Activated T-helper 9 cell treated with anti-CD3 and anti-CD28 coated beads, Interleukin-2, amount 50 U/mL, for 16 hours (primary cell): ENCODE measurements at places on chromosomes 11 and 22.

DNA sequence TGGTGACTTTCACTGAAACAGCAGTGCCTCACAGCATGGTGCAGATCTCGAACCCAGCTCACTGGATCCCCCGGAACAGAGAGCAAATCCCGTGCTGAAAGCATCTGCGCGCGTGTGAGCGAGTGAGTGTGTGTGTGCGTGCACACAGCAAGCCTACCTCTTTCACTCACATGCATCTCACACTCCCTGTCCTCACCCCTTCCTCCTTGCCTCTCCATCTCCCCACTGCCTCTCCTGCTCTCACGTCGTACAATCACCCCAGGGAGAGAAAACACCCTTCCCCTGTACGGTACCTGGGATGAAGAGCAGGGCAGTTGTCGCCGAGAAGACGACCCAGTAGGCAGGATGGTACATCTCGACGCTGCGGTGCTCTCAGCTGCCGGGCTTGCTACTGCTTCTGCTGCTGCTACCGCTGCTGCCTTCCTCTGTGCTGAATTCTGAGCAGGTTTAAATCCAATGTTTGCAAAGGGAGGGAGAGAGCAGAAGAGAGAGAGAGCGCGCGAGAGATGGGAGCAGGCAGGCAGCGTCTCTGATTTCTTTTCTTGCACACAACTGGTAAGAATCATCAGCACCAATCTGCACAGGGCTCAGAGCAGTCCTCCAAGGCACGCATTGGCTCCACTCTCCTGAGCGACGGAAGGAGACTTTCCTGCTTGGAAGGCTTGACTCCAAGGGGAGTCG lies at the start of gene OPCML:
Gene OPCML (minus strand): TSS at position 531 of the 681 bp plus-strand sequence.
- DNase-seq, result no peak

- no peak for DNase-seq
Observed at GRCh38 chr22:35352214-35353111, 28.4 kb upstream of the HMOX1 start.

DNA sequence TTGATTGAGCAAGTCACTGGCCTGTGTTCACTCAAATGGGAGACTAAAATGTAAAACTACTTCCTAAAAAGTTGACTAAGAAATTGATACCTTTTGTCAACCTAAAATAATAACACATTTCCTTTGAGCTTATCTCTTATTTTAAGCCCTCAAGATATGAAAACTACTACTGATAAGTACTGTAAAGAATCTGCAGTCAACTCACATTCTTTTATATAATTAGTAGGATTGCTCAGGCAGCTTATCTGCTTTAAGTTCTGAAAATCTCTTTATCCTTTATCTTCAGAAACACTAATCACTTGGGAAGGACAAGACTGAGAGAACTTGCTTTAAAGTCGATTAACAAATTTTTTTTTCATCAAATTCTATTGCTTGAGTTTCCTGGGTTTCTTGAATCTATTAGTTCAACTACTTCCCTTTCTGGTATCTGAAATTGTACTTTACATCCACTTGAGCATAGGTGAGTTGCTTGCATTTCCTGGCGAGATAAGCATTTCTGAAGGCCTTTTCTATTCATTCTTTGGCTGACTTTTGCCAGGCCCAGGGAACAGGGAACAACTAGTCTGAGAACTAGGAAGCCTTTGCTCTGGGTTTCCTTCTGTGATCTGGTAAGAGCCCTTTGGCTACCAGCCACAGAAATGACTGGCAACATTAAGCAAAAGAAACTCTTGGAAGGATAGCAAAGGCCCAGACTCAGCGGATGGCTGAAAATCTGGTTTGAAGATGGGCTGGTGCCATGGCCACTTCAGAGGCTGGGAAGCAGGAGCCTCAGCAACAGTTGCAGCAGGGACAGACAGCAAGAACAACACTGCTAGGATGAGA lies 19.3 kb upstream of the CSRP3 start:
- no peak for DNase-seq

DNA sequence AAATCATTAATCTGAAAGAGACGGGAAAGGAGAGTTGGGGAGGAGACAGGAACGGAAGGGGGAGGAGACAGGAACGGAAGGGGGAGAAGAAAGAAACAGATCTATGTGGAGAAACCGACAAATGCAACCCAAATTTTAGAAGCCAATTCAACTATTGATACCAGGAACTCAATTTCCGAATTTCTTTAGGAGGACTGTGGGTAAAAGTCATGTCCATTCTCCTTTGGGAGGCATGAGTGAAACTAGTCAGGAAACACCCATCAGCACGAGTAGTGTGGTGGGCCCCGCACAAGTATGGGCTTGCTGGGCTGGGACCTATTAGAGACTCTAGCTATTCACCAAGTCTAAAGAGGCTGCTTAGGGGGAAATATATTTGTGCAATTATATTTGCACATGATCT lies 18.1 kb downstream of the ANO3 start:
- DNase-seq, result no peak

DNA sequence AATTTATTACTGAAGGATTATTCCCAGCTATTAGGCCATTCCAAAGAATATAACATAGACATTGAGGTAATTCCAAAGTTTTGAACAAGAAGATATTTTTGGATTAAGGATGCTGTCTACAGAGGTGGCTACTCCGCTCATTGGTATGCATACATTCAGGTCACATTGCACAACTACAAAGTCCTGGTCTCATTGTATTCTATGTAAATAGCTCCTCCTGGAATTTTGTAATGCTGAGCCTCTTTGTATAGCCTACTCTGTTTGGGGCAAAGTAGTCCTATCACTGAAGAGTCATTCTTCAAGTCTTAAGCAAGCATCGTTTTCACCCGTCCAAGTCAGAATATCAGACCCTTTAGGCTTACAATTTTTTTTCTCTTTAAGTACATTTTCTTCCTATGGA lies 142.4 kb downstream of the KIF18A start:
- DNase-seq, result no peak

DNA sequence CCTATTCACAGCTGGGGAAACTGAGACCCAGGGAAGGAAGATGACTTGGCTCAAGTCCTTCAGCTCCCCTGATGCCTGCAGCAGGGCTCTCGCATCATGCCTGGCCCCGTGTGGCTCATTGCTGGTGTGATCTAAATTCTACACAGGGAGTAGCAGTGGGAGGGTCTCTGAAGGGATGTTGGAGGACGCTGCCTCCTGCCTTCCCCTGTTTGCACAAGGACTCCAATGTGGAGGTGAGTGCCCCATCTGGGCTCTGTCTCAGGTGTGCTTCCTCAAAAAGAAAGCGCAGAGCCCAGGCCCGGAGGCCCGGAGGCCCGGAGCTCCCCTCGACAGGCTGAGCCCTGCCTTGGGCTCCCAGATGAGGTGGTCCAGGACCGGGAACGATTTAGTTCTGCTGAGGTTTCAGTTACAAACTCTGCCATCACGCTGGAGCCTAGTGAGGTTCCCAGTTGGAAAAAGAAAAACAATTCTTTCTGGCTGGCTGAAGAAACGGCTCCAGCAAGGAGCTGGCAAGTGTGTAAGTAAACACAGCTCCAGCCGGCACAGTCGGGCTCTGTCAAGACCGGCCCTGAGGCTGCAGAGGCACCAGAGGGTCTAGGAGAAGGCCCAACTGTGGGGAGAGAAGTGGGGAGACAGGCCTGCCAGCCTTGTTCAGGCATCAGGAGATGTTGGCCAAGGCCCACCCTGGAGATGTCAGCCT lies 49.8 kb downstream of the NAT10 start:
- DNase-seq, result no peak

- DNase-seq, result no peak
Observed at GRCh38 chr11:2259897-2260451, 10.4 kb downstream of the ASCL2 start.

DNA sequence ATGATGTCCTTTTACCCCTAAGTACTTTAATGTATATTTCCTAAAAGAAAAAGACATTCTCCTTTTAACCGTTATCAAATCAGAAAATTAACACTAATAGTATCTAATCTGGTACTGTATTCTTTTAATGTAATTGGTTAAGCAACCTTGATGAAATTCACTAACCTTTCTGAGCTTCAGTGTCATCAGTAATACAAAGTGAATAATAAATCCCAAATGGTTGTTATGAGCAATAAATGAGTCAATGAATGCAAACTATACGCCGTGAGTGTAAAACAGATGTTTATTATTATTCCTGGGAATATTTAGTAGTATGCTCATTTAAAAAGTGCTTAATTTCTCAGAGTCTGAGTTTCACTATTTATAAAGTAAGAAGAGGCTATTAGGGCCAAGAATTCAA lies 21.5 kb downstream of the UEVLD start:
- no peak for DNase-seq

DNA sequence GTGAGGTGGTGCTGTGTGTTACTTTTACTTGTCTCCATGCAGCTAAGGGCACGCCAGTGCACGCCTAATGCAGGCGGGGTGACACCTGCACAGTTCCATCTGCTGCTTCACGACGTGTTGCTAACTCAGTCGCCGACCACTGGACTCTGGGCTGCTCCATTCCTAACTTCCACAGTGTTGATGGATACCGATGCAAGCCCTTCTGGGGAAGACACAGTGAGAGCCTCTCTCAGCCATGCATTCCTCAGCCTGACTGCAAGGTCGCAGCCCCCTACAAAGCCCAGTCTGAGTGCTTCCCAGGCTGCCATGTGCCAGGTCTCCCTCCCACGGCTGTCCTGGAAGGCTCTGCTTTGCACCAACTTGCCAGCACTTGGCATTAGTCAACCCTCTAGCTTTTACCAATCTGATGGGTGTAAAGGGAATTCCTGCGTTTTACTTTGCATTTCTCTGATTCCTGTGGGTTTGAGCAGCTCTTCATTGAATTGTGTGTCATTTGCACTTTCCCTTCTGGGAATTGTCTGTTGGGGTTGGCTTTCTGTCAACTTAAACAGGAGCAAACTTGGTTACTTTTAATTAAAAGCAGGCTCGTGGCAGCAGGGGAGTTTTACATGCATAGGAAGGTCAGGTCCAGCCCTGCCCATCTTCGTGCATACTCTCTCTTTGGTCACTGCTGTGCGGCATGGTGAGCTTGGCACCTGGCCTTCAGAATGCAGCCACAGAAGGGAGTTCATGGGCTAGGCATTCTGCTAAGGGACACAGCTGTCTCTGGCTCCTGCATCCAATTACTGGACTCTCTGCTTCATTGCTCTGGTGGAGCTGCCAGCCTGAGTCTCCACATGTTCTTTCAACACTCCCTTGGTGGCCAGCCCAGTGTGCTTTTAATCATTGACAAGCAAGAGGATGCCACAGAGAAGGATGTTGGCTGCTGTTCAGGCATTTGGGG lies 34.6 kb upstream of the SHANK2 start:
- DNase-seq, result no peak

DNA sequence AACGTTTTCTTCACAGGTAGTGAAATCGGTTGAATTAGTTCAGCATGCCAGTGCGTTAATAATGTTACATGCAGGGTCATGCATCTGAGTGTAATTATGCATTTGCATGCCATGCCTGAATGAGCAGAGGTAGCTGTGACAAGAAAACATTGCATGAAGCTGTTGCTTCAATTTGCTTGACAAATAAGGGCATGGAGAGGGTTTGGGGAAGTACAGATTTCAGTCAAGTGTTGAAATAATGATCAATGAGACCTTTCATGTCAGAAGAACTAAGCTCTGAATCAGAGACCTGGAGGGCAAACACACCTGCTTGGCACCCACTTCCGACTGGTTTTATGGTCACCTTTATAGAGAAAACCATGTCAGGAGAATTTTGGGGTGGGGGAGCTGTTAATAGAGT lies 221.4 kb downstream of the DBX1 start:
- DNase-seq, result no peak

- DNase-seq, result no peak
Observed at GRCh38 chr22:29139965-29140782, 65.5 kb upstream of the EMID1 start.

DNA sequence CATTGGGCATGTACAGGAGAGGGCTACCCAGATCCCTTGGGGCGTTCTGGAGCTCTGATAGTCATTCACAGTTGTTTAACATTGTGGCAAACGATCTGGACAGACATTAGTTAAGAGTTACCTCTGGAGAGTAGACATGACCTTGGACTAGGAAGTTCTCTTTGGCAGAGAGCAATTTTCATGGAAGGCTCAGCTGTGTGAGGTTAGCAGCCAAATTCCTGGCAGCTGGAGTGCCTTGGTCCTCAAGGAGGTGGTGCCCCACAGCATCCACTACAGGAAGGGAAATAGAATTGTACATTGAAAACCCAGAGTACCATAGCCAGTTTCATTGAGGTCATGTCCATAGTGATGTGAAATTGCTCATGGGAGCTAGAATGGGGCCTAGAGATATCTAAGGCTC lies 82.8 kb downstream of the BLID start:
- no peak for DNase-seq

GRCh38 chr11:9633679-9634078 lies 30.2 kb upstream of the SWAP70 start:
- DNase-seq, result no peak

- no peak for DNase-seq
Observed at GRCh38 chr22:37967147-37967546, 13.6 kb downstream of the POLR2F start.

- DNase-seq, result no peak
Observed at GRCh38 chr11:67371189-67371910, 2.0 kb downstream of the CLCF1 start.

- no peak for DNase-seq
Observed at GRCh38 chr22:25012741-25013143, 60.2 kb downstream of the KIAA1671 start.

DNA sequence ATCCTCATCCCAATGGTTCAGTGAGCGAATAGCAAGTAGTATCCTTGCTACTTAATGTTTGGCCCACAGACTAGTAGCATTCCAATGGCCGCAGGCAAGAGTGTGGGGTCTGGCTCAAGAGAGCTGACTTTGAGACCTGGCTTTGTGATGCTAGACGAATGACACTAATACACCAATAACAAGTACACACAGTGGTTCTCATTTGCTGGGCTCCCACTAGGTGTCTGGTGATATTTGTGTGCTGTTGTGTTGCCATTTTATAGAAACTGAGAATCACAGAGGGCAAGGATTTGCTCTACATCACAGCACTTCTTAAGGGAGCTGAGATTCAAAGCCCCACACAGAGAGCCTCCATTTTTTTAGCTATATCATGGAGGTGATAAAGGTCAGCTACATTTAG lies 351.2 kb downstream of the TENM4 start:
- no peak for DNase-seq

DNA sequence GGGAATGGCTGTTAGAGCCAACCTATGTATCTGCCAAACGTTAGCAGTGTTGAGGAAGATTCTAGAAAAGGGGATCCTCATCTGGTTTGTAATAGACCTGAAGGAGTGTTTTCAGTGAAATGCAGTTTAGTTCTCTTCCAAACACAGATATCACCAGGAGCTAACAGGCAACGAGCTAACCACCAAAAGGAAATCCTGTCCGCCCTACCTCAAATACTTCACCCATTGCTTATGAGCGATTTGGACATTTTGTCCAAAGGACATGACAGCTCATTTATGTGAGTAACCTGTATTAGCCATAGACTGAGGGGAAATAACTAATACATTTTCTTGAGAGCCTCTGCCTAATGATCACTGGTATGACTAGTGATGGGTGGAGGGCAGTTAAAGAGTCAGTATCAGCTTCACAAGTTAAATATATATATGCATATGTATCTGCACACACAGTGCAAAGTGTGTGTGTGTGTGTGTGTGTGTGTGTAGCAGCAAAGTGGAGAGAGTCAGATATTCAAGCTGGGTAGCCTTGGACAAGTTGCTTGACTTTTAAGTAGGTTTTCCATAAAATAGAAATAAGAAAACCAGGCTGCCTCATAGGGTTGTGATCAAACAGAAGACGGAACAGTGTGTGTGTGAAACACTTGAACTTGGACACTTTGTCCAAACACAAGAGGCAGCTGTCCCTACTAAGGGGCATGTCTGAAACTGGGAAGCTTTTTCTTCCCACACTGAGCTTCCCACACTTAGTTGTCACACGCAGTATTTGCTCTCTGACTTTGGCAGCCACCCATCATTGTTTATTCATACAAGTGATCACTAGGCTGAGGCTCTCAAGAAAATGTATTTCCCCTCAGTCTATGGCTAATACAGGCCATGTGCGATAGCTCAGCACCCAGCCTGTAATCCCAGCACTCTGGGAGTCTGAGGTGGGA lies 940 bp upstream of the C11orf91 start:
- DNase-seq, result no peak
